ENCODE measurements at places on chromosomes 3 and 15. TPM values are rescaled to one million over a fixed set of nuclear protein-coding genes. Genes with fewer than 3 reads are reported as not detected.
A peak's percentile ranks its signal among the peaks of the same experiment; 100 is the strongest.

DNA sequence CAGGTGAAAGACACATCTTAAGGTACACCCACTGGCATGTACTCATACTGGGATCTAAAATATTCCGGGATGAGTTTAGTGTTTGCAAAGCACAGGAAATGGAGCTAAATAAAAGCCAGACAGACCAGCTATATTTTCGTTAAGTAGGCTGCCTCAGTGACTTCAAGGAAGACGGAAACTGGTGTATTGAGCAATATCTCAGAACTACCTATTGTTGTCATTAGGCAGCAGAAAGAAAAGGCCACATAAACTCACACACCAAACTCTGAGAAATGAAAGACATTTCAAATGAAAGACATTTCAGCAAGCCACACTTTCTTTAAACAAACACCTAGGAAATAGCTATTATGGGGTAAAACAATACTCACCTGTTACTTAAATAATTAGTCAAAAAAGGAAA, 761.7 kb upstream of the SEMA6D start:
- no peaks in the 10 kb centered on the region for H3K36me3 ChIP-seq
- H3K27ac ChIP-seq = no peak overlapping the region
- no peaks in the 10 kb centered on the region for H3K27me3 ChIP-seq
- no peak for DNase-seq
- H3K4me1 ChIP-seq = no peaks in the 10 kb centered on the region

DNA sequence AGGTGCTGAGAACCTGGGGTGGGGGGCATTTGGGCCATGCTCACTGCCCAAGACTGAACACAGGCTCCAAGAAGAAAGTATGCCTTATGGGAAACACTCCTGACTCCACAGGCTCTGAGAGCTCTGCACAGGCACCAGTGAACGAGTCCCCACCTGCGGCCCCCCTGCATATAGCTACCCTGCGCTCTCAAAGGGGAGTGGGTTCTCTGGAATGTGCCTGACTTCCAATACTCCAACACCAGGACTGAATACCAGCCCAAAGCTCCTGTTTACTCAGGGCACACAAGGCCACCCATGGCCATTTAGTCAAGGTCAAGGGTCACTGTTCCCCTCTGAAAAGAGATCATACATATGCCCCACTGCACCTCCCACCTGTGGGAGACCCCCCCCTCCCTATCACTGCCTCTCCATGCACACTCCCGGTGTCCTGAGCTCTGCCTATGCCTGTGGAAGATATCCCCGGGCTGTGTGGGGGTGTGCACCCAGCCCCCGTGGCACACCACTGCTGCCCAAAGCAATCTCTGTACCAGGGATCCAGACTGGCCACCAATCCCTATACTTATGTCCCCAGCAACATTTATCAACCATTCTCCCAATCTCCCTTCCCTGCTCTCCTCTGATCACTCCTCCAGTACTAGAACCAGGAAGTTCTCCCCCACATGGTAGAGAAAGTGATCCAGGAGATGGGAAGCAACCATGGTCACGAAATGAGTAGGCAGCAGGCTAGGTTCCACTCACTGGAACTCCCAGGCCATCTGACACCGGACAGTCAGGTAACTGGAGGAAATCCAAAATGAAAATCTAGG, 1.5 kb upstream of the PLXNB1 start:
- H3K27me3 ChIP-seq = no peaks in the 10 kb centered on the region
- no peak overlapping the region for H3K27ac ChIP-seq
- no peak for DNase-seq
- peaks cover 32% of the 10 kb centered on the region for H3K4me1 ChIP-seq
- H3K36me3 ChIP-seq = peaks cover 36% of the 10 kb centered on the region
- no peak overlapping the region for H3K4me3 ChIP-seq

GRCh38 chr3:187947927-187948682, 202.8 kb upstream of the BCL6 start:
- H3K27ac ChIP-seq = peak overlapping the region; percentile 37
- H3K27me3 ChIP-seq = no peaks in the 10 kb centered on the region
- no peak overlapping the region for H3K4me3 ChIP-seq
- peak; percentile 46 for DNase-seq

Gene CERS3
- total RNA-seq = 0.58 TPM

Gene CLDN16
- not detected for total RNA-seq

Gene MED12L
- 11.7 TPM for total RNA-seq

DNA sequence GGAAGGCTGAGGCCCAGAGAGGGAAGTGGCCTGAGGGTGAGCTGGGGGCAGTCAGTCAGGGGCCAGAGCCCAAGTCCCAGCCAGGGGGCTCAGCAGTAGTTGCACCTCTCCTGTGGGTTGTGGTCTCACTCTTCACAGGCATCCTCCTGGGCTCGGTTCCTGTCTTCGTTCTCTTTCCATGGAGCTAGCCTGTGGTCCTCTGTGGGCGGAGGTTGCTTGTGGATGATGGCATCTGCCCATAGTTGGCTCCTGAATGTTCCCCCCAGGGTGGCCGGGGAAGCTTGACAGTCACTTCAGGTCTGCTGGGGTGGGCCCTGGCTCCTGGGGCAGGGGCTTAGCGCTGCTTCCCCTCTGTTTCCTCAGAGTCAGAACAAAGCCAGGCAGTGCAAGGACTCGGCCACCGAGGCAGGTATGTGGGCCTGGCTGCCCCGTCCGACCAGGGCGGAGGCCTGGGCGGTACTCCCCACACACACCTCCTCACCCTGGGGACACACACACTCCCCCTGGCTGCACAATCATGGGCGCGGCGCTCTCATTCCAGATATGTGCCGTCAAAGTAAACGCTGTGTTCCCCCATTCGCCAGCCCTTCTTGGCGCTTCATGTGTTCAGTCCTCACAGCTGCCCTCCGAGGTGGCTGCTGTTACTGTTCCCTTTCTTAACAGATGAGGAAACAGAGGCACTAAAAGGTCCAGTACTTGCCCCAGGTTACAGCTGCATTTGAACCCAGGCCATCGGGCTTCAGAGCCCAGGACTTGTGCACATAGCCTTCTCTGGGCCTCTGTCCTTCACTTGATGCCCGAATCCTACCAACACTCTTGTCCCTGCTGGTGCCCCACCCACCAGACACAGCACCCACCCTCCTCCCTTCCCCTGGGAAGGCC, 34.5 kb downstream of the PSTPIP1 start:
- no peak for DNase-seq
- peaks cover 57% of the 10 kb centered on the region for H3K4me1 ChIP-seq
- no peak overlapping the region for H3K27ac ChIP-seq
- no peak overlapping the region for H3K4me3 ChIP-seq
- peaks cover 5% of the 10 kb centered on the region for H3K27me3 ChIP-seq

Gene GRAMD2A
- total RNA-seq = 0.98 TPM

GRCh38 chr15:60399931-60400330, 2.1 kb upstream of the ANXA2 start:
- peaks cover 12% of the 10 kb centered on the region for H3K36me3 ChIP-seq
- peaks cover 29% of the 10 kb centered on the region for H3K4me1 ChIP-seq
- DNase-seq = no peak
- no peak overlapping the region for H3K4me3 ChIP-seq
- no peaks in the 10 kb centered on the region for H3K27me3 ChIP-seq
- H3K27ac ChIP-seq = peak overlapping the region; percentile 98

DNA sequence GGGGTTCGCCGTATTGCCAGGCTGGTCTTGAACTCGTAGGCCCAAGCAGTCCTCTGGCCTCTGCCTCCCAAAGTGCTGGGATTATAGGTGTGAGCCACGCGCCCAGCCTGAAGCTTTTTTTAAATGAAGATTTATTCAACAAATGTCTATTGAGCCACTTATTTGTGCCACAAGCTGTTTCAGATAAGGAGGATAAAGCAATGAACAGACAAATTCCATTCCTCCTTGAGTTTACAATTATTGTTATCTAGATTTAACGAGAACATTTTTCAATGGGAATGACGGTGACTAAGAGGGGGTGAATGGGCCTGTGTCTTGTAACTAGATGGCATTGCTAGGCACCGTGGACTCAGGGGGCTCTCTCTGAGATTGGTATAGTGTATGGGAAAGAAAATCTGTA, 10.2 kb downstream of the PPARG start:
- H3K27me3 ChIP-seq = peaks cover 2% of the 10 kb centered on the region
- H3K4me1 ChIP-seq = no peaks in the 10 kb centered on the region
- no peak for DNase-seq
- no peak overlapping the region for H3K4me3 ChIP-seq
- H3K27ac ChIP-seq = no peak overlapping the region

DNA sequence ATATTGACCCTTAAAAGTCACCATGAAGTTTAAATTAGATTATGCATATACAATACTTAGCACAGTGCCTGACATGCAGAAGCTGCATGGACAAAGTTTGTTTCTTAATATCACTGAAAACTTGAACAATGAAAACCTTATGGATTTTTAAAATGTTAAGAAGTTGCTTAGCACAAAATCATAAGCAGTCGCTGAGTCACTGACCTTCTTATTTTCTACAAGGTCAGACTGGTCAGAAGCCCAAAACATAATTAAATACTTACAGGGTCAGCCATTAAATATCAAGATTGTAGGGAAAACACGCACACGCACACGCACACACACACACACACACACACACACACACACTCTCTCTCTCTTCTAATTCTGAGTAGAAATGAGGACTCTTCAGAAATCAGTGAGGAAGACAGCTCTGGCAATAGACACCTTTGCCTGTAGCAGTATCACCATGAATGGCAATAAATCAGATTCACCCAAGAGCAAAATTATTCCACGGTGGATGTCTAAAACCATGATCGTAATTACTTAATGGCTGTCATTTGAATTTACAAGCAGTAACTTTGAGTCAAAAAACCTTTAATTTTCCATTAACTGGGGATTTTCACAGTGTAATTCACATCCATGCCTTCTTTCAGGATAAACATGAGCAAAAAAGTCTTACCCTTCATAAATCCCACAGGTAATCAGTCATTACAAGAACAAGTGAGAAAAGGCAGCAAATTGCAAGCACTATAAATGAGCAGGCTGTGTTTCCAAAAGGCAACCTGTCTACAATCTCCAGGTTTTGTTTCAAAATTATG, 147.5 kb downstream of the OSBPL10 start:
- no peaks in the 10 kb centered on the region for H3K36me3 ChIP-seq
- no peaks in the 10 kb centered on the region for H3K27me3 ChIP-seq
- peaks cover 2% of the 10 kb centered on the region for H3K4me1 ChIP-seq

DNA sequence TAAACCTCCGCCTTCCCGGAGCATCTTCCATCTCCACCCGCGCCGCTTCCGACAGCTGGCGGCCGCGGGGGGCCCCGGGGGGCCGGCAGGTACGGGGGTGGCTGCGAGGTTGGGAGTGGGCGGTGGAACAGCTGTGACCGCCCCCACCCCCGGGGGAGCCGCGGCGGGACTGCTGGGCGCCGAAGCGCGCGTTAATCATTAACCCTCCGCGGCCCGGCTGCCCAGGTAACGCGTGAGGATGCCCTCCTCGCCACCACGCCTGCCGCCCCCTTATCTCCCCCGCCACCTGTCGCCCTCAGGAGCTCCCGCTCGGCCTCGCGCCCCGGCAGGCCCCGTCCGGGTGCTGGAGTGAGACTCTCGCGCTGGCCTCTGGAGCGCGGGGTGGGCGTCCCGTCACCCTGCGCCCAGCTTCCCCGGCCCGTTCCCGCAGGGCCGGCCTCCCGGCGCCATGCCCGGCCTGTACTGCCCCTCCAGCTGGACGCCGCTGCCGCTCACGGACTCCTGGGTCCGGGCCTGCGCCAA, 757 bp downstream of the VWA5B2 start:
- H3K27ac ChIP-seq = no peak overlapping the region
- DNase-seq = no peak
- H3K27me3 ChIP-seq = peaks cover 73% of the 10 kb centered on the region

Gene CFAP91
- total RNA-seq = 1.4 TPM
